ENCODE measurements at places on chromosomes 7 and 10.

DNA sequence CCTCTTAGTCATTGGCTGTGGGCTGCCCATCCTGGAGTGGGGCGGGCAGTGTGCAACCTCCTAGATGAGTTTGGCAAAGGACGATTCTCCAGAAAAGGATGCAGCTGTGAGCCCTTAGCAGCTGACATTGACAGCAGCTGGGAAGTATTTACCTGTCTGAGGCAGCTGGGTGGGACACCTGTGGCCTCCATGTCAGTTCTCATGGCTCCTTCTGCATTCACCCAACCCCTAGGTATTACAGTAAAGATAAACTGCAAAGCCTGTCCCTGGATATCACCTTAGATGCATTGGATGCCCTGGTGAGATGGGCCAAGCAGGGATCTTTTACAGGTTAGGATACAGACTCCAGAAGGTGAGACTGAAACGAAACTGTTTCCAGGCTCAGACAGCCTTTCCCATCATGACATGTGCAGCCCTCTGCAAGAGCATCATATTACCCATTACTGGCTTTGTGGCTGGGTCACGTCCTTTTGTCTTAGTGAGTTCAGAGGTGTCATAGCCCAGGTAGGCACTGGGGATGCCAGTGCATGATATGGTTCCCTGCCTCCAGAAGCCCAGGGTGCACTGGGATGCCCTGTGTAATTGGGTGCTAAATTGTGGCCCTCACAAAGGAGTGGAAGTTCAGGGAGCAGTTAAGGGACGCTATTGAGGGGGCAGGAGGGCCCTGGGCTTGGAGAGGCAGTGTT lies 28.9 kb downstream of the MINDY4 start:
- DNase-seq, result no peak

- no peak for DNase-seq
Observed at GRCh38 chr7:105765846-105766245, 110.6 kb downstream of the ATXN7L1 start.

DNA sequence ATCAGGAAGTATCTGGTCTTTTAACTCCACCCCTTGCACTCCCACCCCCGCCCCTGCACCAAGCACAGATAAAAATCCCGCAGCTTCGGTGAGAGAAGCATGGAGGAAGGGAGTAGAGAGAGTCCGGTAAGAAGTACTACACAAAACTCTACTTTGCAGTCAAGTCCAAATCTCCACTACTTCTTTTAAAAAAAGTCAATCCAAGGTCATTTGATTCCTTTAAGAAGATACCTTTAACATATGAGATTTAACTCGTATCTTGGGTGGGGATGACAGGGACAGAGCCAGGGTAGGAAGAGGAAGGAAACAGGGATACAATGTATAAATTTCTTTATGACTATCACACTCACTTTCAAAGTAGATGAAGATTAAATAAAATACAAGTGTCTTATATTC lies 132.1 kb downstream of the NRBF2 start:
- peak; percentile 10 for DNase-seq

DNA sequence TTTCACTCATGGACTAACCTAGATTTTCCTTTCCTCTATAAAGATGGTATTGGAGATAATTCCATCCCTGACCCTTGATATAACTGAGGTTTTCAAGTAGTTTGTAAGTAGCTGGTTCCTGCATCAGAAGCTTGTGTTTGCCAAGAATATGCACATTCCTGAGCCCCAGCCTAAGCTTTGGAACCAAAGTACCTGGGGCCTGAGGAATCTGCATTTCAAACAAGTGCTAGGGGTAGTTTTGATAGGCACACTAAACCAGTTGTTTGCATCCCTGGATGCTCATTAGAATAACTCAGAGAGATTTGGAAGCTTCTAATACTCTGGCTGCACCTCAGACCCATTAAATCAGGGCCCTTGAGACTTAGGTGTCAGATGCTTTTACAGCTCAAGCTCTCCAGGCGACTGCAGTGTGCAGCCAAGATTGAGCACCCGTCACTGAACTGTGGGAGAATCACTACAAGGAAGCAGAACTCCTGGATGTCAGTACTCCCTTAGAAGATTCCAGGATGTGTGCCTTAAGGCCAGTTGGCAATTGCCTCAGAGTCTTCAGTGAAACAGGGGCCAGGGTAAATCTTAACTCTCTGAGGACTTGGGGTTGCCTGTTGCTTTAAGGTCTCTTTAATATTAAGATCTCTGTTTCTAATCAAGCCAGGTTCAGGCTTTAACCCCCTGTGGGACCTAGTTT lies 565.0 kb downstream of the REEP3 start:
- no peak for DNase-seq

DNA sequence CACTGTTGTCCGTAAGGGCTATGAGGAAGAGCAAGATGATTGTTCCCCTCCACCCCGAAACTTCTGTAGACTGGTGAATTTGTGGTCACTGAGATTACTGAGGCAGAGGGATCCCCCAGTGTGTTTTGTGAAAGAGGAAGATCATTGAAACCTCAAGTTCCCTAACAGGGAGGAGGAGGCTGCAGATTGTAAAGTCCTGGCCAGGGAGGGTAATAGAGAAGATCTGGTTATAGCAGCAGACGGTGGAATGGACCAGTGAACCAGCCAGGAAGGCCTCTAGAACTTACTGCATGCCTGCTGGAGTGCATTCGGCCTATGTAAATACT lies 31.1 kb downstream of the LMTK2 start:
- no peak for DNase-seq

GRCh38 chr10:32413513-32413912 lies 32.4 kb upstream of the CCDC7 start:
- DNase-seq, result no peak

DNA sequence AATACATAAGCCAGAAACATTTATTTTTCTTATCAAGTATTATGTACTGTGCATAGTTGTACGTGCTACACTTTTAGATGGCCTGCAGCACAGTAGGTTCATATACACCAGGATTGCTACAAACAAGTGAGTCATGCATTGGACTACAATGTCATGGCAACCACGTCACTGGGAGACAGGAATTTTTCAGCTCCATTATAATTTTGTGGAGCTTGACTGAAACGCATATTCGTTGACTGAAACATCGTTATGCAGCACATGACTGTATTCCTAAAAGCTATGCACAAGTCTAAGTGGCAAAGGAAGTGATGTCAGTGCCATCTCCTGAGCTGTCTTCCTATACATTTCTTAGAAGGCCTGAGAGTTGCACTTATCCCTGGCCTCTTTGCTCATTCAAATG lies 871.8 kb downstream of the IPMK start:
- DNase-seq, result no peak

GRCh38 chr10:122662231-122662630 lies 37.4 kb downstream of the C10orf120 start:
- no peak for DNase-seq

DNA sequence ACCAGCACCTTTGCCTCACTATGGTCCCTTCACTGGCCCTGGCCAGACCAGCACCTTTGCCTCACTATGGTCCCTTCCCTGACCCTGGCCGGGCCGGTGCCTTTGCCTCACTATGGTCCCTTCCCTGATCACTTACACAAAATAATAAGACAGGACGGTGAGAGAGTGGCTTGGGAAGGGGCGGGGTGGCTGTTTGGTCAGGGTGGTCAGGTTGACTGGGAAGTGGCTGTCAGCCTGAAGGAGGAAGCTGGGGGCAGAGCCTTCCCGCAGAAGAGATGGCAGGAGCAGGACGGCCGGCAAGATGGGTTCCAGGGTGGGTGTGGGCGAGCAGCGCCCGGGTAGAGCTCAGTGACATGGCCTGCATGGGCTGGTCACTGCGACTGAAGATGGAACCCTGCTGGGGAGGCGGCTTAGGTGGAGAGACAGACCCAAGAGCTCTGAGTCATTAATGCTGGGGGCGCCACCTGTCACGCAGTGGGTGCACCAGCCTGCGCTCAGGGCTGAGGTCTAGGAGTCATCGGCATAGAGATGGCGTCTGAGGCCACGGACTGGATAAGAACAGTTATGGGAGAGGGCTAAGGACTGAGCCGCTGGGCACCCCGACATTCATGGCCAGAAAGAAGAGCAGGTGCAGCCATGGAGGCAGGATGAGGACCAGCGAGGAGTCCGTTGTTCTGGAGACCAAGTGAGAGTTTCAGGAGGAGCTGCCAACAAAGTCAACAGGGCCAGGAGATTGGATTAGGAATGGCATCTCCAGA lies 91.8 kb downstream of the CHST15 start:
- DNase-seq, result no peak

- no peak for DNase-seq
Observed at GRCh38 chr7:85103962-85104361, 82.9 kb downstream of the SEMA3D start.

DNA sequence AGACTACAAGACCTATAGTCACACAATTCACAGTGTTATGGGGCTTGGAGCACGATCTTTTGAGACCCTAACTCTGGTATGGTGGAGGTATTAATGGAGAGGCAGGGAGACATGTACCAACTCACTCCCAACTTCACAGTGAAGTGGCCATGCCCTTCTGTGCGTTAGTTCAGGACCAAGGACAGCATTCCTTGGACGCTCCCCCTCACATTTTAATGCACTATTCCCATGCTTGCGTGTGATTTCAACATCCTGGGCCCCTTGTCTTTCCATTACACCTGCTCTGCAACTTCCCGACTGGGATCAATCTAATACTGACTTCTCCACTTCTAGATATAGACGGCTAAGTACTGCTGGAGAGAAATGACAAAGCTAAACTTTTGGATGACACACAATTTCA lies 72.7 kb downstream of the PLCE1 start:
- DNase-seq, result no peak

GRCh38 chr10:108566316-108567107 lies 1356.8 kb downstream of the XPNPEP1 start:
- no peak for DNase-seq

GRCh38 chr7:107920048-107920772 lies 29.2 kb downstream of the DLD start:
- peak; percentile 65 for DNase-seq

DNA sequence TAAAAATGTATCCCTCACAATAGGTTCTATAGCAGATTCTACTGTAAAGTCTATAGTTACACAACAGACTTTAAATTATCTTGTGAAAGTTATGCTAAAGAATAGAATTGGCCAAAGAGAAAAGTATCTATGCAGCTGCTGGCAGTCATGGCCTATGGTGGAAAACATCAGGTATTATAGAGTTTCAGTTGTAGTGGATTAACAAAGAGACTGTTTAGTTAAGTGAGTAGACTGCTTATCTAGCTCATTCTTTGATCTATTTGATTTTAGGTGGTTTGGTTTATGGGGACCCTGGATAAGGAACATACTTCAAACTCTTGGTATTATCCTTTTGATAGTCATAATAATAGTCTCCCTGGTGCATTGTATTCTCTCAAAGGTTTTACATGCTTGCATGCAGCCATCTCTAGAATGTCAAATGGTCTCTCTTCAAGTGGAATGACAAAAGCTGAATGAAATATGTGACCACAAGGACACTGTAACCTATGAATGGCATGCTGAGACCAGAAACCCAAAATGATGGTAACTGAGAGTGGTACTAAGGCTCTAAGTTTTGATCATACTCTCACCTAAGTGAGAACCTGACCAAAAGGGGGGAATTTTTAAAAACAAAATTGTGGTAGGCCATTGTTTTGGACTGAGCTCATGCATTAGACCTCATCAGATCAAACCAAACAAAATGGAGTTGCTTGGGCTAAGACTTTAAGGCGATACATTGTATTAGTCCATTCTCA lies 54.9 kb upstream of the NAMPT start:
- DNase-seq, result no peak

DNA sequence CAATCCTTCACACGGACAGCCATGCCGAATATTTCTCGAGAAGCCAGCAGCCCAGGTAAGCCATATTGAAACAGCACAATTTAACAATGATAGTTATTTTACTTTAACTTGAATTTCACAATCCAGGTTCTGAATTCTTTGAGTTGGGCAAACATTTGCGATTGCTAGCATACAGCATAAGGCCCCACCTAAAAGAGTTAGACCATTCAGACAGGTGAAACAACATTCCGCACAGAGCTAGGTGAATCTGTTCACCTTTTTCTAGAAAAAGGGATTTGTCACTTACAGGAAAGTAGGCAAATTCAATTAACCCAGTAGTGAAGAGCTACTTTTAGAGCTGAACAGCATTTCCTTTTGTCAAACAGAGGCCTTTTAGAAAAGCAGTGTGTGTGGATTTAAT lies 45.3 kb downstream of the CREB3L2 start:
- no peak for DNase-seq

DNA sequence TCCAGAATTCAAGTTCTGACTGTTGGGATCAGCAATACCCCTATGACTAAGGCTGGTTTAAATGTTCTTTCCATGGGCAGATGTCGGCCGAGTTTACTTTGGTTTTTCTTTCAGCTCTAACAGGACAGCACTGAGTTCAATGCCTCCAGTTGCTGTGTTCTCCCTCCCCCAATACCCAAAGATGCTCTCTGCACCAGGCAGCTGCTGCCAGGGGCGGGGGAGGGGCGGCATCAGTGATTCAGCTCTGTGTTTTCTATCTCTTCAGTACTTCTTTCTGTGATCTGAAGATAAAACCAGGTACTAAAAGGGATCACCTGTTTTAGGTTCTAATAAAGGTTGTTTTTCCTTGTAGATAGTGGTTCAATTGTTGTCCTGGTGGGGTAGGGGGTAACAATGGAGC lies 576.7 kb upstream of the POT1 start:
- DNase-seq, result no peak

GRCh38 chr10:83633547-83633946 lies 505.8 kb upstream of the GHITM start:
- no peak for DNase-seq

DNA sequence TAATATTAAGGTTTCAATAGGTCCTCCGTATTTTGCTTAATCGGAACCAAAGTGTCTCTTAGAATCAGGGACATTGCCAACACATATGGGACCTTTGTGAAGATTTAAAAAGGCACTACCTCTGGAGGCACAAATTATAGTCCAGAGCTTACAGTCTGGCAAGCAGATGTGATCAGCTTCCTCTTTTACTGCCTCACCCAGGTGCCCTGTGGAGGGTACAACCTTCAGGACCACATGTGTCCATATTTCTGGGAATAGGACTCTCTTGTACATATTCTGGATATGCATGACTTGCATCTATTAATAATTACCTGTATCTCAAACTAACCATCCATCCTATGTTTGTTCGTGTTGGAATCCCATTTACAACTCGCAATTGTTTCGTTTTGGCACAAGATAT lies 60.0 kb downstream of the HGF start:
- DNase-seq, result no peak

DNA sequence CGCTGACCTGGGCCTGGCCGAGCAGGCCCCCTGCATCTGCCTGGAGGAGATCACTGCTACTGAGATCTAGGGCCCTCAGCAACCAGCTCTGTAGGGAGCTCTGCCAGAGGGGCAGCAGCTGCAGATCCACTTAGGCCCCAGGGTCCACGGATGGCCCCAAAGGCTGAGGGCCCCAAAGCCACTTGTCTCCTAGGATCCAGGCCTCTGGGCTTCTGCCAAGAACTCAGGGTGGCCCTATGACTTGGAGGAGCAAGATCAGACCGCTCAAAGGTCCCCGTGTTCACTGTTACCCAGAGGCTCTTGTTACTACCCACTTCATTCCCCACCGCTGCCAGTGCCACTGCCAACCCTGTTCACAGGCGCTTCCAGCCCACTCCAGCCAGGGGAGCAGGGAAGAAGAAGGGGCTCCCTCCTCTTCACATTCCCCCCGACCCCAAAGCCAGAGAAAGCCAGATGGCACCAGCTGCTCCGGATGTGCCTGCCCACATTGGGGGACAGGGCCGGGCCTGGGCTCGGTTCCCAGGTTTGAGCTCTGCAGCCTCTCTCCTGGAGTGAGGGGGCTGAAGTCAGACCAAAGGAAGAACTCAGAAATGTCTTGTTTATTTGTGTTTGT lies 7.6 kb downstream of the LZTS2 start:
- no peak for DNase-seq

All from NCI-H1105 treated with DMSO at 0.1 percent for 48 hours (cell line).